ENCODE measurements at places on chromosomes 12 and 14.

DNA sequence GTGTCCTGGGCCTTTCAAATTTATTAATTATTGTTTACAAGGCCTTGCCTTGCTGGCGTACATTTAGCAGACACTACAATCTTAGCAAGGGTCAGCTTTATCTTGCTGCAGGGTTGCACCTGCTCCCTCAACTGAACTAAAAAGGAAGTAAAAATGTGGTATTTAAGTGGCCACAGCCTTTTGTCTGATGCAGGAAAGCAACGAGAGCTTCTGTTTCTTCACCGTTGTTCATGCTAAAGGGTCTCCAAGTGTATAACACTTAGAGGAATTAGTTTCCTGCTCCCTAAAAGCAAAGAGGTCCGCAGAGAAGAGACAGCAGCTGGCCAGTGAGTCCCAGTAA, 62.8 kb upstream of the EGLN3 start:
- DNase-seq, result peak; percentile 67

DNA sequence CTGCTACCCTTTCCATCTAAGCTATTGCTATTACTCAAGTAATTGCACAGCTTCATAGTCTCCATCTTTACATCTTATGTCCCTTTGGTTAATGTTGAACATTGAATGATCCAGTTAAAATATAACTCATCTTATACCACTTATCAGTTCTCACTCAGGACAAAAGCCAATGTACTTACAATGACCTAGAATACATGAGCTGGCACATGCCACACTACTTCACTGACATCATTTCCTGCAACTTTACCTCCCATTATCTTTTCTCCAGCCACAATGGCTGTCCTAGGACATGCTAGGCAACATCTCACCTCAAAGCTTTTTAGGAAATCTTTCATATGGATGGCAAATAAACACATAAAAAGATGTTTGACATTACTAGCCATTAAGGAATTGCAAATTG, 309.2 kb downstream of the FOXG1 start:
- DNase-seq, result no peak

DNA sequence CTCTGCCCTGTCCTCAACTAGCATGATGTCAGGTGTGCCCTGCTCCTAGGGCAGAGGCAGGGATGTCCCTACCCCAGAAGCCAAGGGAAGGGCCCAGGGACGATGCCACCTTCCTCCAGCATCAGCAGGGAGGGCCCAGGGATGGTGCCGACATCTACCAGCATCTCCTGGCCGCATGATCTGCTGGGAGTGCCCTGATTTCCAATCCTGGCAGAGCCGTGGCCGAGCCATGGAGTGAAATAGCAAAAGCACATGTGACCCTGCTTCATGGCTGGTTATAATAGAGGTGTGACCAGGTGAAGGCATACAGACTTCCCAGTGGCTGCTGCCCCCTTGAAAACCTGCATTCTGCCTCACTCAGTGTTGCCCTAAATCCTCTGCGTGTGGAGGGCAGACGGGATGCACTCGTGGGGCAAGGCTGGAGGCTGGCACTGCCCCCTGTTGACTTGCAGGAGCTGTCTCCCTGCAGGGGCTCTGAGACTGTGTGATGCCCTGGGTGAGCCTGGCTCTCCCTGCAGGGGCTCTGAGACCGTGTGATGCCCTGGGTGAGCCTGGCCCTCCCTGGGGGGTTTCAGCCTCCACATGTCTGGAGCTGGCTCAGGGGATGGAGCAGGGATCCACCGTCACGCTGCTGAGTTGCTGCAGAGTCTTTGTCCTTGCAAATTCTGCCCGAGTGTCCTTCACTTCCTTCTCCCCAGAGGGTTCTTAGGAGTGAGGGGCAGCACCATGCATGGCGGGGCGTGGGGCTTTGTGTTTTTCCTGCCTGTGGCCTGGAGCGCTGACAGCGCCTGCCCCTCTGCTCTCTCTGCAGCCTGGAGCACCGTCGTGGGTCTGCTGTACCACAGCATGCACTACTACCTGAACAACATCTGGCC, 51.7 kb downstream of the ADGRD1 start:
- peak; percentile 7 for DNase-seq

DNA sequence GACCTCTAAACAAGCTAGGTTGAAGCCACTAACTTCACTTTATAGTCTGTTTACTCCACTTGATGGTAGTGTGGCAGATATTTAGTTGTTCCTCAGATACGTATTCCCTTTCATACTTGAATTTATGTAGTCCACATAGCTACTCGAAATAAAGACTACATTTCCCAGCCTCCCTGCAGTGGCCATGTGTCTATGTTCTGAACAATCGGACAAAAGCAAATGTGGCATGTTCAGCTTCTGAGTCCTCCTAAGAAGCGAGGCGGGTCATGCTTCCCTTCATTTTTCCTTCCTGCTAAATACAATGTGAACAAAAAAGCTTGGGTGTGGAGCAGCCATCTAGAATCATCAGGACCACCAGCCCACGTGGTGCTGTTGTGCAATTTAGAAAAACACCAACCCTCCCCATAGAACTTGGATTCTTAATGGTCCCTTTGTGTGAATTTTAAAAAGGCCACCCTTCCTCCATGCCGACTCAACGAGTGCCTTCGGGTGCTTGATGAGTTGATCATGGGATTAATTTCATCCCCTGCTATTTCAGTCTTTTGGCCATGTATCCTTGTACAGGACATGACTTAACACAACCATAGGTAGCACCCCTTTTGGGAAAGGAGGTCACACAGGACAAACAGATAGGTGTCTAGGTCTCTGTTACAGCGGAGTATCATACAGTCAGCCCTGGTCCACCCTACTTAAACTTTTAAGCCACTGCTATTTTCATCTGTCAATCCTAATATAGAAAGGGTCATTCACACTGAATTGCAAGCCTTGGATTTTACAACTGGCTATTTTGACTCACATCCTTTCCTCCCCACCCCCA, 60.7 kb downstream of the ZFC3H1 start:
- no peak for DNase-seq

GRCh38 chr12:34046570-34046969, 24.3 kb downstream of the ALG10 start:
- DNase-seq, result no peak

GRCh38 chr12:104805186-104805585, 152.9 kb downstream of the SLC41A2 start:
- DNase-seq, result no peak

- peak; percentile 92 for DNase-seq
Observed at GRCh38 chr12:52147367-52147963, 44.3 kb downstream of the KRT80 start.

DNA sequence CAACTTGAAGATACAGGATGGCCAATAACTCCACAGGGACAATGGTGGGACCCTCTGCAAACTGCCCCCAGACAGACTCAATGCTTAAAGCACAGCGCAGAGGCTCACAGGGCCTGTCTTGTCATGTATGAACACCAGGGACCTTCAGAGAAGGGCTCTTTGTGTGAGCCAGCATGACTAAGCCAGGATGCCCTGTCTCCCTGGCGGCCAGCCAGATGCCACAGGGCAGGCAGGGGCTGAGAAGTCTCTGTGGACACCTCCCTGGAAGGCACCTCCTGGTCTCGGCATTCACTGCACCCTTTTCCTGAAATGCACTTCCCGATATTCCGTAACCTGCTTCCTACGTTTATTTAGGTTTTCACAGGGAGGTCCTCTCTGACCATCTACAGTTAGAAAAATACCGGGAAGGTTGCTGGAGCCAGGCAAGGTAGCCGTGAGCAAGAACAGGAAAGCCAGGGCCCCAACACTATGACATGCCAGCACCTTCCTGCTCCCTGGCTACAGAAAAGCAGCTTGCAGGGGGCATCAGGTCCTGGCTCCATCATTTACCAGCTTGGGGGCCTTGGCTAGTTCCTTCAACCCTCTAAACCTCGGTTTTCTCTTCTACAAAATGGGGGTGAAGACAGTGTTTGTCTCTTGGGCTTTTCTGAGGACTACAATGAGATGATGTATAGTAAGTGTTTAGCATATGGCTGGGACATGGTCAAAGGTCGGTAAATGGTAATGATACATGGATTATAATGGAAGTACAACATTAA, 65.0 kb downstream of the PITPNM2 start:
- peak; percentile 89 for DNase-seq

- DNase-seq, result no peak
Observed at GRCh38 chr12:54522243-54522642, 24.7 kb downstream of the NCKAP1L start.

DNA sequence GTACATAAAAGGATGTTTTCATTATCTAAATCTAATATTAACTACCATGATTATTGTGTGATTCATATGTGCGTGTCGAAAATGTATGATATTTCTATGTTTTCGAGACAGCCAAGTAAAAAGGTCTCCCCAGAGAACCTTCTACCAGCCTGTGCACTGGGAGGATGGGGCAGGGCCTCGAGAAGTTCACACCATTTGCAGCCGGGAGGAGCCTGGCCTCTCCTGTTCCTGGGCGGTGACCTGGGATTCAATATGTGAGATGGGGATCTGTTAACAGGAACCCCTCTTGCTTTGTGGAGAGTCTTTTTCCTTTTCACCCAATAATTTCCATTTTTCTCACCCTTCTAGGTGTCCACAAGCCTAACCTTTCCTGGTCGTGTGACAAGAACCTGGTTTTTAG, 189.3 kb downstream of the IPO8 start:
- DNase-seq, result no peak

GRCh38 chr12:24561411-24561871, 387.5 kb downstream of the BCAT1 start:
- DNase-seq, result no peak

GRCh38 chr12:1332327-1332726, 262.1 kb downstream of the FBXL14 start:
- DNase-seq, result no peak

DNA sequence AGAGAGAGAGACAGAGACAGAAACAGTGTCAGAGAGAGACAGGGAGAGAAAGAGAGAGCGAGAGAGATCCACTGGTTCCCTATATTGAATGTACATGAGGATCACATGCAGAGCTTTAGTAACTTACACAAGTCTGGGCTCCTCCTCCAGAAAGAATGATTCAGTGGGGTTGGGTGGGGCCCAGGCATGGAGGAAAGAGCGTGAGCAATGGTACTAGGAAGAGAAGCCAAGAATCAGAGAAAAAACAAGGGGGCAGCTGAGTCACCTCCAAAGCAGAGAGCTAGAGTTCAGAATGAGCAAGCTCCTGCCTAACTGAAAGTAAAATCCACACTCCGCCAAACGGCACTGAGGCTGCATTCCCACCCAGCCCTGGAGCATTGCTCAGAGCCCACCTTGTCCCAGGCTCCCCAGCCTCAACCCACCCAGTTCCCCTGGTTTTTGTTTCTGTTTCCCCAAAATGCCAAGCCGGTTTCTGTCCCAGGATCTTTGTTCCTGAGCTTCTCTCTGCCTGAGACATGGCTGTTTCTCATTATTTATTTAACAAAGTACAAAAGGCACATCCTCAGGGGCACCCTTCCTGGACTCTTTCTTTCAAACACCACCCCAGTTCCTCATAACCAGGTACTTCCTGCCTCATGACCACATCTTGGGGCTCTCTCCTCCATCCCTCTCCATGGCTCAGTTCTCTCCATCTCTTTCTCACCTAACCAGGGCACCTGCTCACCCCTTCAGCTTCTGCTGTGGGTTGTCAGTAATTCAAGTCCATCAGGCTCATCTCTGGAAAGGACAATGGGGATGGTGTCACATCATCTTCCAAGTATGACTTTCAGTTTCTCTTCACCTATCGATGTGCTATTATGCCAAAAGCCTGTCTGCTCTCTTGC, 670.3 kb upstream of the TBX3 start:
- DNase-seq, result no peak

DNA sequence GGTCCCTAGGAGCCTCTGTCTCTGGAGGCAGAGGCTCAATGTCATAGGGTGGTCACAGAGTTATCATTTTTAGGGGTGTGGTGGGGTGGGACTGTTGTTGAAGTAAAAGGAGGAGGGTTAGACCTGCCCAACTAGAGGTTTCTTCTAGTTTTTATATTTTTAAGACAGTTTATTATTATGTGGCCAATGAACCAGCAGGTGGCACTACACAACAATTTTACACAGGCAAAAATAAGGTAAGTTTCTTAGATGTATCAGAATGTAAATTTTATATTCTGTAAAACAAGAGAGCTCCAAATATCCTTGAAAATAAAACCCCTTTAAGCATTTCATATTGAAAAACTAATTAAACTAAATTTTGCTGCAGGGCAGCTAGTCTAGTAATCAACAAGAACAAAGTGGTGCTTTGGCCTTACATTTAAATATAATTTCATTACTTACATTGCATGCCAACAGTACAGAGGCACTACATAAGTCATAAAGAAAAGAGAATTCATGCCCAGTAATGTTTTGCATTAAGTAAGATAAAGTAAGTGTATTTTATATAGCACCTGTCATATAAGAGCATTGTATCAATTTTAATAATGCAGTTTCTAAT, 22.2 kb upstream of the OVCH1 start:
- peak; percentile 68 for DNase-seq

GRCh38 chr12:47079981-47080724, 394 bp upstream of the AMIGO2 start:
- DNase-seq, result peak; percentile 59

- DNase-seq, result no peak
Observed at GRCh38 chr12:129496226-129496625, 407.6 kb downstream of the TMEM132D start.

DNA sequence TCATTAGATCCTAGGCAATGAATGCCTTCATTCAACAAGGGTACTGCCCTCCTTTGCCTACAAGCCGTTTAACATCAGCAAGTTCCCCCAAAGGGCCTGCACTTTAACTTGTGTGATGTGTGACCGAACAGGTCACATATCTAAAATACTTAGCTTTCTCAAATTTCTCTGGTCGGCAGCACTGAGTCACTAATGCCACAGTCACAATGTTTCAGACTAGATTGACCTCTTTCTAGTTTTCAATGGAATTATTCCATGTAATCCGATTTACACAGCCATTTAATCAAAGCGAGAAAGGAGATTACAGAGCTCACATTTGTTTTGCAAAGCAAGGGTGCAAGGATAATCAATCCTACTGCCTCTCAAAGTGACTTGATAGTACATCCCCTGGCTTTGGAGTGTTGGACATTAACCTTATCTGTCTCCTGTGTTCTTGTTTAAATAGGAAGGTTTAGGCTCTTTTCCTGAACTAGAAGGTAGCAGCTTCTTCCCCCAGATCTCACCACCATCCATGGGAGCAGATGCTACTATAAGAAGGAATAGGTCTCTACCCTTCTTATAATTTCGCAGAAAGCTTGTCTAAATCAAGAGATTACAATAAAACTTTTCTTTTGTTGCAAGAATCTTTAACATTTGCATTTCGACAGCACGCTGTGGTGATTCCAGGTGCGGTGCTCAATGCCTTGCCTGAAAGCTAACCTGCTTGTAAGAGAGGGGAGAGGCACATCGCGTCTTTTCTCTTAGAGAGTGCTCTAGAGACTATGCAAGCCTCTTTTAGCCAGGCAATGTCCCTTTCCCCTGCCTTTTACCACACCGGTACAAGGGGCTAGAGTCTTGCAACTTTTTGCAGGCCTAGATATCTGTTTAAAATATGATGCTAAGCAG, 1.8 kb downstream of the KITLG start:
- no peak for DNase-seq

DNA sequence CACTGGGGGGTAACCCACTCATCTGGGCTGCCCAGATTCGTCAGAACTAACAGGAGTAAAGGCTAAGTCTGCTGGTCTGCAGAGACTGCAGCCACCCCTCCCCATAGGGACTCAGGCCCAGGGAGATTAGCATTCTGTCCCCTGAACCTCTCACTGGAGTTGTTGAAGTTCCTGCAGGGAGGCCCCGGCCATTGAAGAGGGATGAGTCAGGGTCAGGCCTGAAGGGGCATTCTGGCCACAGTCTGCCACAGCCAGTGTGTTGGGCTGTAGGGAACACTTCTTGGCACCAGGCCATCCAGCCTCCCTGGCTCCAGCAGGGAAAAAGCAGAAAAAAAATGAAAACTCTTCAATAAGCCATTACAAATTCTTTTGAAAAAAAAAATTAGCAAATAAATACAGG, 35.3 kb downstream of the KLRK1 start:
- no peak for DNase-seq

All from hematopoietic multipotent progenitor cell treated with erythropoietin and hydrocortisone succinate and interleukin-3 and kit ligand, for 6 days (in vitro differentiated cells).